OCI-M1 (cell line): ENCODE measurements at places on chromosomes 6 and 20.
A peak's percentile ranks its signal among the peaks of the same experiment; 100 is the strongest.

GRCh38 chr6:119917186-119917585, 567.6 kb upstream of the MAN1A1 start:
- no peak for DNase-seq

DNA sequence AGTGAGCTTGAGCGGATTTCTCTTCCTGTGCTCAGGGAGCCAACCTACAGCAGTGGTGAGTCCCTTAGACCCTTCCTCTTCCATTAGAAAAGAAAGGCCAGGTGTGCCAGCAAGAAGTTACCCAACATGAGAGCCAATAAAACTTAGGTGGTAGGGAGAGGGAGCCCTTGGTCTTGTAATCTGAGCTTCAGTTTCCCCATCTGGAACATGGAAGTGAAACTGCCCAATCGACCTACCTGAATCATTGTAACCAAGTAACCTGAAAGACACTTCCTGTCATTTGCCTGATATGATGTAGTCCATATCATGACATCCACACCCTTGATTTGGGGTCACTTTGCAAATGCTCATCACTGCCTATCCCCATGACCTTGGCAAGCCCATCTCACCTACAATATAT, 66.4 kb downstream of the MDGA1 start:
- DNase-seq = no peak

DNA sequence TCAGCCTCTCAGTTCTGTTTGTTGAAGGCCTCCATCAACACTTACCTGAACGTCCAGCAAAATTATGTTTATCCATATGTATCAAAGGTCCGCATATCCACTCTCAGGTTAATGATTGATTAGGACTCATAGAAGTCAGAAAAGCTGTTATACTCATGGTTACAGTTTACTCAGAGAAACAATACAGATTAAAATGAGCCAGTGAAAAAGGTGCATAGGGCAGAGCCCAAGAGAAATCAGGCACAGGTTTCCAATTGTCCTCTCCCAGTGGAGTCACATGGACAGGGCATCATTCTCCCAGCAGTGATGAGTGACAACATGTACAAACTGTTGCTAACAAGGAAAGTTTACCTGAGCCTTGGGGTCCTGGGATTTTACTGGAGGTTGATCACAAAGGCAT, 36.2 kb downstream of the THEMIS start:
- no peak for DNase-seq

GRCh38 chr6:25754535-25754934, at the start of gene SLC17A4:
TSS of gene SLC17A4 (plus strand) at chr6:25754742. CDS start at chr6:25761963, 7,221 bp downstream.
- DNase-seq = no peak

DNA sequence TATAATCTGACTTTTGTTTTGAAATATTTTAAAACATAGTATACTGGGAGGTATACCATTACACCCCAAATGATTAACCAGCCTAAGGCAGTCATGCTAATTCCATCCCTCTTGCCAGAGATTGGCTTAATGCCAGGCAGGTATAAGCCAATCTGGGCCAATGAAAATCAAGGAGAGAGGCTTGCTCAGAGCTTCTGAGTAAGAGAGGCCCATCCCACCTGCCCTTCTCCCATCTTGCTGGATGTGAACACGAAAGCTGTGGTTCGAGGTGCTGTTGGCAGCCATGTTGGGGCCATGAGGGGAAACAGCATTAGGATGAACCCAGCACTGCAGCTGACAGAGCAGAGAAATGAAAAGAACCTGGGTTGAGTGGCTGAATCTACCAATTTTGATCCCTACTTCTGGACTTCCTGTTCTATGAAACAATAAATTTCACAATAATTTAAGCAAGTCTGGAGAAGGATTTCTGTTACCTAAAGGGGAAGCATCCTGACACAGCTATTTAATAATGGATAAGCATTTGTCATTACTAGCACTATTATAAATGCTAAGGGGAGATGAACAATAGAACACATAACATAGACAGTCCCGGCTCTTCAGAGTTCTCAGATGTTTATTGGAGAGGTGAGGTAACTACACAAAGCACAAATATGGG, 152.3 kb downstream of the CDC5L start:
- no peak for DNase-seq

- DNase-seq = peak; percentile 83
Observed at GRCh38 chr6:144063246-144063743, 32.1 kb downstream of the SF3B5 start.

DNA sequence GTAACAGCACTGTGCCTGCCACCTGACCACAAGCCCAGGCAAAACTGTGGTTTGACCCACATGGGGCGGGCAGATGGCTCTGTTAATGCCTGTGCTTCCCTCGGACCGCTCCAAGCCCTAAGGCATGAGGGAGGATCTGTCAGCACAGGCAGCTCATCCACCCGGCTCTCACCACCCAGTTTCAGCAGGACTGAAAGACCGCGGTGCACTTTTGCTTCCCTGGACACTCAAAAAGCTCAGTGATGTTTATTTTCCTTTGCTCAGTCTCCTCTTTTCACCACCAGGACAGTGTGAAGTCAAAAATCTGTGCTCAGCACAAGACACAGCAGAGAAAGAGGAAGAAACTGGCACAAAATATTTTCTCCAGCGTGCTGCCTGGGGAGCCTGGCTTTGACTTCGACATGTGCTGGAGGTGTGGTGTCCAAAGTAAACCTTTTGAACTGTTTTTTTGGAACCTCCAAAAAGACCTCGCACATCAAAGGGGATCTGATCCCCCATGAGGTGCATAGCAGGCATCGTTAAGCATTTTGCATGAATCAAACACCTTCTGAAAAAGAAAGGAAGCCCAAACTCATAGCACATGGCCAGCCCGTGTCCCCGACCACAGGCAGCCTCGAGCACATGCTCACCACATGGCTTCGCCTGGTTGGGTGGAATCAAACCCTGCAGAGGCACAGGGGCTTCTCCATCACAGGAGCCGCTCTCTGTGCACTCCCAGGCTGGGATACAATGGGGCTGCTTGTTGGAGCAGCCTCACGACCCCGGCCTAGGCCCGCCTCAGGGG, 441.7 kb upstream of the JARID2 start:
- DNase-seq = no peak

DNA sequence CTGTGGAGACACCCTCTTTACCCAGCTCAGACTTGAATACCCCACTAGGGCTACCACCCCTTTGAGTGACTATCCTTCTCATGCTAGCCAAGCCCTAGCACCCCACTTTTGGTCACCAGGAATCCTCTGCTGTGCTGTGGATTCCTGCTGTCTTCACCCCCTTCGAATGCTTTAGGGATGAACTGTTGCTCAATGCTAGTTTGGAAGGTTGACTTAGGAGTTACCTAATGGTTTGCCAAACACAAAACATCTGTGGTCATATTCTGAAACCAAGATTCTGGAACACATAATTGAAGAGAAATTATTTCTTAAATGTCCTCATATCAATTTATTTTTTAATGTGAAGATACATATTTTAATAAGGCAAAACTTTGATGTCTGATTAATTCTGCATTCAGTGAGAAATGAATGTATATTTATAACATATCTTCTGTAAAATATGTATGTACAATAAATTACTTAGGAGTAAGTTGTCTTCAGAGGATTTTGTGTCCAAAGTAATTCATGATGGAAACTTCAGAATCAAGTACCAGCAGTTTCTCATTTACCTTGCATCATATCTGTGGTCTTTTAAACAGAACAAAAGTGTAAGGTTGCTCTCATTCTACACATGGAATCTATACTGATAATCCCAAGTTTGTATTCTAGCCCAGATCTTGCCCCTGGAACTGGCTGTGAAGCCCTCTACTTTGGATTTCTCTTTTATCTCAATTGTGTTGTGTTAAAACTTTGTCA, 46.9 kb downstream of the TMEM200A start:
- DNase-seq = no peak

DNA sequence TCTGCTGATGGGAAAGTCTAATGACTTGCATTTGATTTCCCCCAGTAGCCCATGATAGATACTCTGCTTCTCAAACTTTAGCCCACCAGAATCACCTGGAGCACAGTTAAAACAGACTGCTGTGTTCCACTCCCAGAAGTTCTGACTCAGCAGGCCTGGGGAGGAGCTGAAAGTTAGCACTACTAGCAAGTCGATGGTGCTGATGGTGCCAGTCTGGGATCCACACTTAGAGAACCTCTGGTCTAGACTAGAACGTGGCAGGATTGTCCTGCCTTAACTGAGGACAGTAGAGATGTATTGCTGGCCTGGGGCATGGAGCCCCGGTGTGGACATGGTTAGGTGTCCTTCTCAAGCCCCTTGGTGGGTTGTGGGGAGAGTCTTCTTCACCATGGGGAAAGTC, 8.7 kb downstream of the TOX2 start:
- DNase-seq = no peak

DNA sequence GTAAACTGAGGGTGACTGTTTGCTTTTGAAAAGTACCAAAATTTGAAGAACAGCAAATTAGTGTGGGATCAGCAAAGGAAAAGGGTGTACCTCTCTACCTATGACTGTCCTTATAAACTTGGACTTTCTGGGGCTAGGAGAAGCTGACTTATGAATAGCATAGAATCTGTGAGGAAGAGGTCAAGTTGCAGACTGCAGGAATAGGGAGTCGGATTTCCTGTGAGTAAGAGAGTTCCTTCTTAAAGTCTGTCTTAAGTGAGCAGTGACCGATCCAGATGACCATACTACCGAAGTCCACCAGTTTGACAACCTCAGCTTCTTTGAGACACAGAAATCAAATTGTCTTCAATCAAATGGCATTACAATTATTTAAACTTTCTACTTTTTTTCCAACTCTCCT, 708.7 kb downstream of the UTRN start:
- no peak for DNase-seq

GRCh38 chr20:7308163-7308562, 540.7 kb downstream of the BMP2 start:
- DNase-seq = no peak
